ENCODE measurements at places on chromosomes 4 and X.

DNA sequence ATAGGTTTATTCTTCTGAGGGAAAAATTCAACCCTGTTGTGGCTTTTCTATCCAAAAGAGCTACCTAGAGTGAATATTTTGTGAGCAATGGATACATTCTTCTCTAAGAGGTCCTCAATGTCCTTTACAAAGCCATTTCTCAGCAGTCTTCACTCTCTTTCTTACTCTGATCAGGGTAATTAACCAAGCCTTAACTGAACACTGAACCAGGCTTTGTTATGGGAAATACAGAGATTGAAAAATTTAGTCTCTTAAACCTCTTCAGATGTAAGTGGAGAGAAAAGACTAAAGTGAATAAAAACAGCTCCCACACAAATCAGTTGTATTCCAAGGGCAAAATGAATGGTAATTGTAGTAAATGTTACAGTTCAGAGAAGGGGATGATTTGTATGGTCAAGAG is 353.5 kb downstream of the CHIC1 start:
- DNase-seq: no peak

- no peak for DNase-seq
Measured at GRCh38 chr4:164890691-164891090, 13.7 kb downstream of the APELA start.

- no peak for DNase-seq
Measured at GRCh38 chr4:150283689-150284088, 205.4 kb downstream of the DCLK2 start.

- no peak for DNase-seq
Measured at GRCh38 chr4:15013585-15013984, 11.3 kb downstream of the CPEB2 start.

DNA sequence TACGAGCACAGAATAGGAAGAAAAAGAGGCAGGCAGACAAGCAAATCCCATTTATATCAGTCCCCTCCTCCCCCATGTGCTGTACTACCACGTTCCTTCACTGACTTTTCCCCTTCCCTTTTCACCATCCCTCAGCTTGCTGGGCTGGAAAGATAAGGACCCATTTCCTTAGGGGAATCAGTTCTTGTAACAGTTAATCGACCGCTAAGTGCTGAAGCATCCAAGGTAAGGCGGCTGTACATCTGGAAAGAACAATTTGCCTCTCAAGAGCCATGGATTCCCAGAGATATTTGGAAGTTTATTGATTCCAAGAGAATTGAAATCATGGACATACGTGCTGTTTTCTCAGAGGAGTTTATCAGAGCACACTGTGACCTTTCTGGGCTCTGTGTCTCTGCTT is 1688.0 kb downstream of the STIM2 start:
- DNase-seq: no peak

GRCh38 chr4:53450773-53451172 is 73.3 kb downstream of the FIP1L1 start:
- DNase-seq: no peak

GRCh38 chr4:123419885-123420755 is 23.5 kb downstream of the SPRY1 start:
- no peak for DNase-seq

- DNase-seq: no peak
Measured at GRCh38 chr4:7388627-7389026, 46.1 kb downstream of the PSAPL1 start.

DNA sequence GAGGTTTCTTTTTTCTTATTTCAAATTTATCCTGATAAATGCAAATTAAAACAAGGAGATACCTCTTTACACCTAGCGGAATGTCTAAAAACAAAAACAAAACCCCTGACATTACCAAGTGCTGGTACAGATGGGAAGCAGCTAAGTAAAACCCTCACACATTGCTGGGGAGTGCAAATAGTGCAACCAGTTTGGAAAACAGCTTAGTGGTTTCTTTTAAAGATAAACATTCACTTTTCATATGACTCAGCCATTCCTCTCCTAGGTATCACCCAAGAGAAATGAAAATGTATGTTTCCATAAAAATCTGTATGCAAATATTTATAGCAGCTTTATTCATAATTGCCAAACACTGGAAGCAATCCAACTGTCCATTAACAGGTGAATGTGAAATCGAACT is 84.1 kb upstream of the HELT start:
- no peak for DNase-seq

DNA sequence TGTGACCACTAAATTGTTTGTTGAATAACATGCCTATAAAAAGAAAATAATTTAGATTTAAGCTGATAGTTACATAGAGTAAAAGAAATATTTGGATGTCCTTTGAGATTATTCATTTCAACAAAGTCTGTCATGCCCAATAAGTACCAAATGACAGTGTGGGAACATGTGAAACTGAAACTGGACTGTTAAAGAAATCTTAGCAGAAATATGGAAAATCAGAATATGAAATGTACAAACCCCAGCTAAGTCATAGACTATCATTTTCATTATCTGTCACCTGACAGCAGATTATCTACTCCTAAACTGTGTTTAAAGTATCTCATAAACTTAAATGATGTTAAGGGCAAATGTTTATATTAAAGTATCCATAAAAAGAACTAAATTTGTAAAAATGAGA is 437.8 kb upstream of the FAM241A start:
- no peak for DNase-seq

DNA sequence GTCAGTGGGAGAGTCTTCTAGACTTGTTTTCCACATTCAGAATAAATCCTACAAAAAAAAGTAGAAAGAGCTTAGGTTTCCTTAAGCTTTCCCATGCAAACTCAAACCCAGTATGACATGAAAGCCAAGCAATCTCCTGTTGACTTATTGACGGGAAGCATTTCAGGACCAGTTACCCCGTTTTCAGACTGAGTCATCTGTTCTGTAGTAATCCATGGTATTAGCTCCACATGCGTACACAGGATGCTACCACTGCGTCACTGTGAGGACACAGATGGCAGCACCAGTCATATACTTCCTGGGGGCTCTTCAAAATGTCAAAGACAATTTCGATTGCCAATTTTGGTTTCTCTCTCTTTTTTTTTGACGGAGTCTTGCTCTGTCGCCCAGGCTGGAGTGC is 224.9 kb upstream of the MAD2L1 start:
- DNase-seq: no peak

DNA sequence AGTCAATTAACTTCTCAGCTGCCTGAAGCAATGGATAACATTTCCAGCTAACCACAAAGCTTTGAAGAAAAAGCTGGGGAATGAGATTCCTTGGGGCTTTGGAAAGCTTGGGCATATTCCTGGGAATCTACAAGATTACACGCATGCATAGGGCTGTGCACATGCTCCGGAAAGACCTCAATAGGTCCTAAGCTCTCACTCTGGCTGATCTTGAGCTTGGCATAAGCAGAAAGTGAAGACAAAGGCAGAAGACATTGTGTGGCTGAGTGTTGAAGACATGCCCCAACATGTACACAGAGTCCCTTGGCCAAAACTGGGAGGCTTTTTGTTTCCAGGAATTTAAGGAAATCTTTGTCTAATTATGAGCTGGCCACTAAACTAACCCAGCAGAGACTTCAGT is 31.2 kb downstream of the ATG4A start:
- no peak for DNase-seq

DNA sequence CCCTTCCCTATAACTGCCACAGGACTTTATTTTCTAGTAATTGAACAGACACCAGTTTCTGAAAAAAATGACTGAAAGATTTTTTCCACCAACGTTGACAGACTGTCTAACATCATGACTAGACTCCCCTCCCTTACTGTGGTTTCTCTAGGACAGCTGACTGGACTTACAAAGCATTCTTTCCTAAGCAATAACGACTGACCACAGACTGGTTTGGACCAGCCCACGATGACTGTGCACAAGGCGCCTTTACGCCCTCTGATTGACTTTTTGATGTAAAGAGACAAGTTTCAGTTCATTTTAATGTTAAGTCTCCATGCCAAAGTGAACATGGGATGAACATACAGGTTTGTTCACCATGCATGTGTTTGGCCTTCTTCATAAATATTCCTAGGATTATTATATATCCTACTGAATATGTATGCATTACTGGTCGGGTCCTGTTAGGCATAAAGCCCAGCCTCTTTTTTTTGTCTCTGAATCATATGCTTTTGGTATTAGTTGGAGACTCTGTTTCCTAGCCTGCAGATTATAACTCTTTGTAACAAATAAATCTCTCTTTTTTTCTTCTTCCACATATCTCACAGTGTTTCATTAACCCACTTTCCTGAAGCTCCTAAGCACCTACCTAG is 50.5 kb upstream of the UGT2B4 start:
- DNase-seq: no peak

DNA sequence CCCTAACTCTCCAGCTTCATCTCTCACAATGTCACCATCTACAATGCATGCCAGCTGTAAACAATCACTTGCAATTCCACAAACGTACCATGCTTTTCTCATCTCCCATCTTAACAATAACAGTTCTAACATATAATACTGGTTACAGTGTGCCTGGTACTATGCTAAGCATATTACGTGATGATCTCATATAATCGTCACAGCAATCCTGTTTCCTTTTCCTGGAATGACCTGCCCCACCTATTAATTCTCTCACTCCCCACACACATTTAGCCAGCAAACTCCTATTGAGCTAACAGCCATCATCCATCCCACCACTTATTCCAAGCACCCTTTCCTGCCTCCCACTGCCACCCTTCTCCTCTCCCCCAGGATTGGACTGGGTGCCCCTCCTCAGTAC is 7.9 kb downstream of the JCHAIN start:
- no peak for DNase-seq

GRCh38 chr4:2497324-2497723 is 28.4 kb downstream of the RNF4 start:
- DNase-seq: no peak

DNA sequence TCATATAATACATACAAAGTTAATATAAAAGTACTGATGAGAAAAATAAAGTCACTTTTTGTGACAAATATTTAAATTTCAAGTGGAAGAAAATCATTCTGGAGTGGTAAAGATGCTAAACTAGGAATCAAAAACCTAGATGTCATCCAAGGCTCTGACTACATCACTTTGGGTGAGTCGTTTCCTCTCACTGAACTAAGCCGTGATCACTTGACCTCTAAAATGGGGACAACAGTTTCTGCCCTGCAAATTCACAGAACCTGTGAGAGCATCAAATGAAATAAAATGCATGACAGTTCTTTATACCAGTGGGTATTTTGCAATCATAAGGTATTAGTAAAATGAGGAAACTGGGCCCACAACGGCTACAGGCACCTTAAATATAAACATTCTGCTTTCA is 63.8 kb downstream of the PRDM5 start:
- DNase-seq: no peak

GRCh38 chr4:6134612-6135220 is 65.6 kb downstream of the JAKMIP1 start:
- DNase-seq: no peak
